NCI-H187 treated with DMSO at 0.1 percent for 48 hours (cell line): ENCODE measurements at places on chromosomes 3 and 15.

- no peak for DNase-seq
These were observed 16.7 kb downstream of the TPRG1 start for GRCh38 chr3:189188466-189188865.

GRCh38 chr3:4261406-4261805 is 41.8 kb upstream of the SETMAR start:
- DNase-seq: no peak

GRCh38 chr3:62376454-62376720 is 3.0 kb upstream of the FEZF2 start:
- no peak for DNase-seq

DNA sequence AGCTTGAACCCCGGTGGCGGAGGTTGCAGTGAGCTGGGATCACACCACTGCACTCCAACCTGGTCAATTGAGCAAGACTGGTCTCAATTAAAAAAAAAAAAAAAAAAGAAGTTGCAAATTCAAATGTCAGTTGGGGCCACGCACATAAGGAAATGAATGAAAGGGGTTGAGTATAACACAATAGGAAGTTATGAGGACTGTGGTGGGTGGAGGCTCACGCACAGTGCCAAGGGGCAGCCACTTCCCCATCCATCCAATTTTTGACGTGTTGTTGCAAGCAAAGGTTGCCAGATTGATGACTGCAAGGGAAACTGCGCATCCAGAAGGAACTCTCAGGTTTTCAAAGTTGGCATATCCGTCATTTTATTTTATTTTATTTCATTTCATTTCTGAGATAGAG is 532.2 kb downstream of the NTRK3 start:
- DNase-seq: no peak

- DNase-seq: peak; percentile 13
These were observed 1.1 kb downstream of the TKT start for GRCh38 chr3:53254509-53255422.

GRCh38 chr3:48548729-48549705 is 7.6 kb downstream of the PFKFB4 start:
- no peak for DNase-seq

- DNase-seq: no peak
These were observed 449.2 kb downstream of the CNTN3 start for GRCh38 chr3:74165211-74165610.

GRCh38 chr3:64575211-64575844 is 112.5 kb downstream of the ADAMTS9 start:
- DNase-seq: no peak

- DNase-seq: no peak
These were observed 34.4 kb downstream of the CORO2B start for GRCh38 chr15:68612979-68613740.

DNA sequence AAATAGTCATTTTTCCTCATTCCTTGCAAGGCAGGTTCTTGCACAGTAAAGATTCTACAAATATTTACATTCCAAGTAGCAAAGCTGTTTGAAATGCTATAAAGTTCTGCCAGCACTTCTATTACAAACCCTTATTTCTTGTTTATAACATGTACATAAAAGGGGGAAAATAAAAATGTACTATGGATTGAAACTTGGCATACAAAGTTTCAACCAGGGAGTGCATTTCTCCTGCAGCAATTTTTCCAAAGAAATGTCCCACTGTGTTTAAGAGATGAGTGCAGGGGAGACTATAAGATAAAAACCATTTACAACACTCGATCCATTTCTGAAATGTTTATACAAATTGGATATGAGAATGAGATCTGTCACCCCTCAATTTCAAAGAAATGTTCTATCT is 3.3 kb downstream of the CNTN3 start:
- DNase-seq: no peak

- no peak for DNase-seq
These were observed 27.0 kb upstream of the IREB2 start for GRCh38 chr15:78411061-78411460.

DNA sequence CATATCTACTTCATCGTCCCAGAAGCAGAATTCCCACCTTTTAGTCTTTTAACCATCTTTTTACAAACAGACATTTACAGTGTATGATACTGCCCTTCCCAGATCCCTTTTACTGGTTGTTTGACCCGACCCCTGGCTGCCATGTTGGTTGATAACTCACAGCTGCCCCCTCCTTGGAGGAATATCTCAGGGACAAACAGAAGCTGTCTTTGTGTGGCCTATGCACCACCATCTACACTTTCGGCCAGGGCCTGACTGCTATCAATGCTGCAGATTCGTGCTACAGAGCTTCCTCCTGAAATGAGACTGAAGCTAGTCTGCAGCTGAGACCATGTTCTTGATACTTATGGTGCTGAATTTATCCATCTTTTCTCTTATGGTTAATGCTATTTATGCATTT is 6.6 kb upstream of the POLQ start:
- no peak for DNase-seq

GRCh38 chr15:85034276-85034675 is 52.6 kb downstream of the PDE8A start:
- no peak for DNase-seq
